ENCODE measurements at places on chromosomes 1 and 21.
A peak's percentile ranks its signal among the peaks of the same experiment; 100 is the strongest.

- DNase-seq = no peak
Measured at GRCh38 chr21:28402616-28402989, 590.1 kb downstream of the LTN1 start.

GRCh38 chr1:244821134-244821533 lies 14.3 kb upstream of the COX20 start:
- DNase-seq = no peak

DNA sequence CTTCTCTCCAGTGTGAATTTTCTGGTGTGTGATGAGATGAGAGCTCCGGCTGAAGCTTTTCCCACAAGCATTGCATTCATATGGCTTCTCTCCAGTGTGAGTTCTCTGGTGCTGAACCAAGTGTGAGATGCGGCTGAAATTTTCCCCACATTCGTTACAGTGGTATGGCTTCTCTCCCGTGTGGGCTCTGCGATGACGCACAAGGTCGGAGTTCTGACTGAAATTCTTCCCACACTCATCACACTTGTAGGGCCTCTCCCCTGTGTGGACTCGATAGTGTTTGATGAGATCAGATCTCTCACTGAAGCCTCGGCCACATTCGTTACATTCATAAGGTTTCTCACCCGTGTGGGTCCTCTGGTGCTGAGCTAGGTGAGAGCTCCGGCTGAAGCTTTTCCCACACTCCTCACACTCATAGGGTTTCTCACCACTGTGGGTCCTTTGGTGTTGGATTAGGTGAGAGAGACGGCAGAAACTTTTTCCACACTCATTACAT lies 7.4 kb downstream of the ZNF436 start:
- peak; percentile 17 for DNase-seq

DNA sequence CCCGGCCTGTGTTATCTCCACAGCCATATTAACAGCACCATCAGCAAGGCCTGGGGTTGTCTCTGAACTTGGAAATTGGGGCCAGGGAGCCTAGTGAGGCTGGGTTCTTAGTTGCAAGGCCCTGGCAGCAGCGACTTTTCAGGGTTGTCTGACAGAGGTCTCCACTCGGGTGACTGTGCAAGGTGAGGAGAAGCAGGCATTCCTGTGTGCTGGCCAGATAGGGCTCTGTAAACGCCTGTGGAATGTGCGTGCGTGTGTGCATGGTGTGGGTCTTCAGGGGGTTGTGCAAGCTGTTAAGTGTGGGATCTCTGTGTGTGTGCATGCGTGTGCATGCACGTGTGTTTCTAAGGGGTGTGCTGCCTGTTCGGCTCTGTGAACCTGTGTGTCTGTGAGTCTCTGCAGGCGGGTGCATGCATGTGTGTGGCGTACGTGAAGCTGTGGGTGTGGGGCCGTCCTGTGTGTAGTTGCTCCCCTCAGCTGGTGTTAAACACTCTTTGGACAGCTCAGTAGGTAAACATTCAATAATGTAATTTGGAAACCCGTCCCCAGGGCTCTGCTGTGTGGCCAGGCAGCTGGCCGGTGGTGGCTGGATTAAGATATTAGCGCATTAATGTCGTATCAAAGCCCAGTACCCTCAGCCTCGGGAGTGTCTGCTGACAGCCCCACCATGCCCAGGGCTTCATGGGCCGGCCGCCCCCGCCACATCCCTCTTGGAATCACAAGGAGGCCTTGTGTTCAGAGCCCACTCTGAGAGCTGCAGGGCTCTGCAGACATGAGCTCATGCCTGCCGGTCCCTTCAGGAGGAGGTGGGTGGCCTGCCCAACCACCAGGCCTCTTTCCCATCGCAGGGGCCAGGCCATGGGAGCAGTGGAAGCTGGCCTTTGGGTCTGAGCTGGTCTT lies 189.9 kb downstream of the FOXD2 start:
- DNase-seq = no peak

GRCh38 chr1:108947871-108948525 lies 15.3 kb downstream of the CLCC1 start:
- DNase-seq = no peak

- DNase-seq = peak; percentile 27
Measured at GRCh38 chr1:220878191-220879075, 810 bp upstream of the HLX start.

GRCh38 chr1:62064829-62065407 lies 129.7 kb upstream of the L1TD1 start:
- no peak for DNase-seq

- no peak for DNase-seq
Measured at GRCh38 chr1:223260712-223261111, 103.3 kb downstream of the SUSD4 start.

DNA sequence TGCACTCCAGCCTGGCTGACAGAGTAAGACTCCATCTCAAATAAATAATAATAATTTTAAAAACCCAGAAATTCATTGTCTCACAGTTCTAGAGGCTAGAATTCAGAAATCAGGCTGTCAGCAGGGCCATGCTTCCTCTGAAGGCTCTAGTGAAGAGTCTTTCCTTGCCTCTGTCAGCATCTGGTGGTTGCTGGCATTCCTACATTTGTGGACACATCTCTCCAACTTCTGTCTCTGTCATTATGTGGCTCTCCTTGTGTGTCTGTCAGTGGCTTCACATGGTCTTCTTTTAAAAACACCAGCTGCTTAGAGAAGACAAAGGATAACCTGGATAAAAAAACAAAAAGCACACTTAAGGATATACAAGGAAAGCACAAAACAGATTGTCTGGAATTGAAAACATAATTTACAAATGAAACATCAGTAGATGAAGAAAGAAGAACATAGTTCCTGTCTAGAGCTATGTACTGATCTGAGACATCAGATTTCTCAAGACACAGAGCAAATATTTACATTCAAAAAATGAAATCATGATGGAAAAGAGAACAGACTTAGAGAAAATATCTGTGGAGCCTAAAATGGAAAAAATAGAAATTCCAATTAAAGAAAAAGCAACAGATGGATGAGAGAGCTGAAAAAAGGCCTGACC lies 32.7 kb upstream of the ASB17 start:
- DNase-seq = no peak

DNA sequence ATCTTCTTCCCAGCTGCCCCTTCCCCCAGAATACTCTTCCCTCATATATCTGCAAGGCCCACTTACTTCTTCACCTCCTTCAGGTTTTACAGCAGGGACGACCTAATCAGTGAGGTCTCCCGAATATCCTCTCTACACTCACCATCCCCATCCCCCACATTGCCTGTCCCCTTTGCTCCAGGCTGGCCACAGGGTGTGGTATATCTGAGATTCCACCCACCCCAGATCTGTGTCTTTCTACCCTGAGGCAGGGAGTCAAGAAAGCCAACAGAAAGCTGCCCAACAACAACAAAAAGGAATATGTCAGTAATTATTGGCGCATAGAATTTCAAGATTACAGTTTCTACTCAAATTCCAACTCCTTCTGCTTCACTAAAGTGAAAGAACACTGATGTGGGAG lies 30.0 kb upstream of the OPRD1 start:
- no peak for DNase-seq

GRCh38 chr1:150187560-150187931 lies 37.8 kb downstream of the PLEKHO1 start:
- DNase-seq = no peak

DNA sequence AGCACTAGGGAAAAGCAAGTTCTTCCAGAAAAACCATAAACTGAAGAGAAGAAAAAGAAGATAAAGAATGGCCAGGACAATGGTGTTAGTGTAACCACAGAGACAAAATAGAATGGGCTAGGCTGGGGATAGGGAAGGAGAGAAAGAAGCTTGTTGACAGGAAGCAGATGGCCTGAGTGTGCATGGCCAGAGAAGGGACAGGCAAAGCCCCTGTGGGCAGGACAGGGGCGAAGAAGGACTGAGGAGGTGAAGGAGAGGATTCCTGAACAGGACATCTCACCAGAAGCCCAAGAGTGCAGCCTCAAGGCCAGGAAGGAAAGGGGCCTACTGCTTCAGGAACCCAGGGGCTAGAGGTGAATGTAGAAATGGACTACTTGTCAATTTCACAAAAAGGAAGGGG lies 29.3 kb downstream of the IQGAP3 start:
- no peak for DNase-seq

DNA sequence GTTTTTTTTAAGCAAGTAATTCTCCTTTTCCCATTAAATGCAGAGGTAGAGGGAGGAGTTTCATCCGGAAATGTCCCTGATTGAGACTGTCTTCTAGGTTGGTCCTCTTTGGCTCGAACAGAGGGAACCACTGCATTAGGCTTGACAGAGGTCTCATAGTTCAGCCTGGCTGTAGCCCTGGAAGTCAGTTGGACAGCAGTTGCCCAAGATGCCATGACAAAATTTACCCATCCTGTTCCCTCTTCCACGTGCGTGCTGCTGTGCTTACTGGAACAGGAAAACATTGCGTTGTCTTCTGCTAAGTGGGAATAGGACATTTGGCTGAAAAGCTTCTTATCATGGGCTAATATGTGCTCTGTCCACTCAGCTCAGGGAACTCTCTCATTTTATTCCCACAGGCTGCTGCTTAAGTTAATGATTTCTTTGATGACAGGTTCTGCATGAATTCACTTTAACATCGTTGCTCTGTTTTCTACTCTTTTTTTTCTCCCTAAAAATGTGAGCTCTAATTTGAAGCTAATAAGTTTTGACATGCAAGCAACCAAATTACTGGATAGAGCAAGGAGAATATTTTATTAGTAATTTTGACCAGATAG lies 18.0 kb downstream of the KCNK1 start:
- DNase-seq = no peak

- DNase-seq = peak; percentile 99
Measured at GRCh38 chr1:147599362-147600118, 58.2 kb downstream of the BCL9 start.

DNA sequence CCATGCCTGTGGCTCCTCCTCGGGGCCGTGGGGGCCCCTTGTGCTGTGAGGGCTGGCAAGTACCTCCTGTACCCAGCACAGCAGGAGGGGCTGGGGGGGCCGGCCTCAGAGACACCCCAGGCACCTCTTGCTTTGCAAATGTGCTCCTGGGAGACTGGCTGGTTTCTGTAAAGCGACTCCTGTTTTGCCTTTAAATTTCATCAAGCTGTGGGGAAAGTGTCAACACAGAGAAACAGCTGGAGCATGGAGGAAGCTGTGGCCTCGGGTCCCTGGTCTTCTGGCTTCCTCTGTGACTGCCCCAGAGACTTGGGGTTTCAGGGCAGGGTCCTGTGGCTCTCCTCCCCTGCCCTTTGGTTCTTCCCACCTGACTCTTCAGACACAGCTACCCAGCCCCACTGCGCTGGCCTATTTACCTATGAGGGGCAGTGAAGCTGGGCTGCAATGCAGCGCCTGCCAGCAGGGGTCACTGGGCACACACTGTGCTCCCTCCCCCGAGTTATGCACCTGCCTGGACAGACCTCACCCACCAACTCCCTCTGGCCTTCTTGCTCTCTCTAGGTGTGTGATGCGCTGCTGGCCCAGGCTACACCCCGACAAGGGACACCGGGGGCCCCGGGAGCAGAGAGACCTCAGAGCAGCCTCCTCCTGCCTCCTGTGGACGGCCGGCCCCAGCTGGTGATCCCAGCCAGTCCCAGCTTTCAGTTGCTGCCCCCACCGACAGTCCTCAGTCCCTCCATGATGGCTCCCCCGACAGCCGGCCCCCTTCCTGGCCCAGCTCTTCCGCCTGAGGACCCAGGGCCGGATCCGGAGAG lies 17.6 kb upstream of the PEX10 start:
- DNase-seq = peak; percentile 61

DNA sequence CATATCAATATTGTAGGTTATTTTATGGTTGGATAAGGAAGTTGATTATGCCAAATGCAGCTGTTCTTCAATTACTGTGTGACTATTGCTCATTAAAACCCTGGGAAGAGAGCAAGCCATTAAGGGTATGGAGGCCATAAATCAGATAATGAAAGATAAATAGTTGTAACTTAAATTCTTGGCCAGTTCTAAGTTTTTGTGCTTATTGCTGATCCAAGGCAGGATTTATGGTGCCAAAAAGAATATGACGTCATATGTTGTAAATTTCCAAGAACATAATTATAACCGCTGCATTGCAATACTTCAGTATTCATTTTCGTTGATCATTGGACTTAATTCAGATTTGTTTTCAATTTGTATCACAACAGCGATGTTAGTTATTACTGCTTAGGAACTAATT lies 211.6 kb downstream of the LRRC40 start:
- DNase-seq = no peak

GRCh38 chr1:9331558-9332346 lies 39.1 kb downstream of the SPSB1 start:
- no peak for DNase-seq

- no peak for DNase-seq
Measured at GRCh38 chr21:39074508-39074907, 108.7 kb downstream of the PSMG1 start.

DNA sequence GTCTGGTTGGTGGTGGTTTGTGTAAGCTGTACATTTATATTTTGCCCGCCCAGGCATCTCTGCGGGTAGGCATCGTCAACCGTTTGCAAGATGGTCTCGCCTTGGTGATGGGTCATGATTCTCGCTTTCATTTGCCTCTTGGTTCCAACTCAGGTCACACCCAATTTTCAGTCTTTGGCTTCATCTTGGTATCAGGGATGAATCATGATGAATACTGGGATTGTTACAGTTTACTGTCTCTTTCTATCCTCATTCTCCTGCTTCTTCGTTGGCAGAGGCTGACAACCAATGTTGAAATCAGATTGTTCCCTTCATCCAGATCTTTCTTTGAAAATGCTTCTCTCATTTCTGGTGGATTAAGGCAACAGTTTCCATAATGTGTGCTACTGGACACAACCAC lies 129.7 kb upstream of the KAZN start:
- DNase-seq = no peak

DNA sequence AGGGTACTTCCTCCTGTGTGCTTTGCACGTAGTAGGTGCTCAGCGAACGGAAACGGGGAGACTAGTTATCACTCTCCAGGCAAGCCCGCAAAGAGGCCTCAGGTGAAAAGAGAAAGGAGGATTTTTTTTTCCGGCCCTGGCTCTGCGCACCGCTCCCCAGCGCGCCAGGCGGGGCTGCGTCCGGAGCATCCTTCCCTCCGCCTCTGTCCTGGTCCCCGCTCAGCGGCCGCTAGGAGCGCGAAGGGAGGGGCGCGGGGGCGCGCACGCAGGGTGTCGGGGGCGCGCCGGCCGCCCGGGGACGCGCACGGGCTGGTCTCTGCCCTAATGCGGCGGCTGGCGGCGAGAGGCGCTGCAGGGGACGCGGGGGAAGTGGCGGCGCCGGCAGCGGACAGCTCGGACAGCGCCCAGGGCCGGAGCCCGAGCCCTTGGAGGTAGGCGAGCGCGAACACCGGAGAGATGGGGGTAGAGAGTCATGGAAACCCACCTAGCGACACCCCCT lies 42.3 kb upstream of the NFASC start:
- peak; percentile 74 for DNase-seq

DNA sequence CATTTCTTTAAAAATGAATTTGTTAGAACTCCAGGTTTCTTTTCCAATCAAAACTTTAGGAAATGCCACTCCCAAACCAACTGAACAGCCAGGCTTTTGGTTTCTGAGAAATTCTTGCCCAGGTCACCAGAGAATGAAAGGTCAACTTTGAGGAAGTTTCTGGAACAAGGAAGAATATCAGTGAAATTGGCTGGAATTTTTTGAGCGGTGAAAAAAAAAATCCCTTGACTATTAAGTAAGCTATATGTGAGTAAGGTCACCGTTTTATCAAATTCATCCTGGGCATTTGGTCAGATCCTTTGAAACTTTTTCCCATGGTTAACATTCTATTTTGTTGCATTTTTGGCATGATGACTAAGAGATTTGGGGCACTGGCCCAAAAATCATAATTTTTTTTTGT lies 469.3 kb downstream of the LTN1 start:
- no peak for DNase-seq

GRCh38 chr1:82901561-82901960 lies 1097.4 kb downstream of the TTLL7 start:
- no peak for DNase-seq

GRCh38 chr1:244826712-244827111 lies 8.7 kb upstream of the COX20 start:
- DNase-seq = no peak

- DNase-seq = no peak
Measured at GRCh38 chr1:159339536-159339935, 37.4 kb downstream of the FCER1A start.
